Ovary (tissue), 10 donors: ENCODE measurements at places on chromosomes 13 and 19. TPM values are rescaled to one million over a fixed set of nuclear protein-coding genes. Genes with fewer than 3 reads are reported as not detected.
A peak's percentile ranks its signal among the peaks of the same experiment; 100 is the strongest.

ANGPTL8 gene
- not detected for total RNA-seq

WTIP gene
- total RNA-seq, result 19.5 TPM

DNA sequence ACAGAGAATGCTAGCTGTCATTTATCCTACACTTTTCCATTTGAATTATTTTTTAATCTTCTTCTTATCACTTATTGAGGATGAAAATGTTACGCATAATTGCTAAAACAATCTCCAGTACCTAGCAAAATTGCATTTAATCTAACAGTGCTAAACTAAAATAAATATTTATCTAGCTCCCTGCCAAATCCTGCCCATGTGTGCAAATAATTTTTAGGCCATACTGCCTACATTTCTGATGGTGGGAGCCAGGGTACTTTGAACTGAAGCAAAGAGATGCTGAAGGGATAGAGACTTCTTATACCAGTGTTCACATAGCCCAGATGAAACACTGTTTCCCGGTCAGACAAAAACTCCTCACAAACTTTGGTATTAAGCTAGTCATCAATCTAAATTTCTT, 1268.7 kb upstream of the PCDH20 start:
- no peaks in the 10 kb centered on the region for H3K27me3 ChIP-seq
- no peak for DNase-seq
- H3K4me3 ChIP-seq, result no peak overlapping the region
- no peaks in the 10 kb centered on the region for H3K36me3 ChIP-seq
- H3K27ac ChIP-seq, result no peak overlapping the region
- H3K4me1 ChIP-seq, result no peaks in the 10 kb centered on the region

C19orf85 gene
- total RNA-seq, result not detected

DNA sequence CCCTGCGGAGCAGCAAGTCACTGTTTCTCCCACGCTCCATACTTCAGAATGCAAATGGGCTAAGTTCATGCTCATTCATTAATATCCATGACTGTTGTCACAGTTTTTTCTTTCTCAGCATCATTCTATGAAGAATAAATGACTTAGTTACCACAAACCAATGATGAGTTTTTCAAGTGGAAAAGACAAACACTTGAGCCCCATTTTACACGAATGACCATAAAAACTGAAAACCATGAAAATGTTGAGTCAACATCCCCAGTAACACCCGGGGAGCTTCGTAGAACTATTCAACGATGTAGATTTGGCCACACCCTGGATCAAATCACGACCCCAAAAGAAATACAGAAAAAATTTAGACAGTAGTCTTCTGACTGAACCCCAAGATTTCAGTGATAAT, 99.8 kb upstream of the GJB6 start:
- no peak for DNase-seq
- no peaks in the 10 kb centered on the region for H3K36me3 ChIP-seq
- H3K27me3 ChIP-seq, result no peaks in the 10 kb centered on the region
- H3K27ac ChIP-seq, result no peak overlapping the region

HRC gene
- 2.2 TPM for total RNA-seq

APOC1 gene
- 104 TPM for total RNA-seq

DNA sequence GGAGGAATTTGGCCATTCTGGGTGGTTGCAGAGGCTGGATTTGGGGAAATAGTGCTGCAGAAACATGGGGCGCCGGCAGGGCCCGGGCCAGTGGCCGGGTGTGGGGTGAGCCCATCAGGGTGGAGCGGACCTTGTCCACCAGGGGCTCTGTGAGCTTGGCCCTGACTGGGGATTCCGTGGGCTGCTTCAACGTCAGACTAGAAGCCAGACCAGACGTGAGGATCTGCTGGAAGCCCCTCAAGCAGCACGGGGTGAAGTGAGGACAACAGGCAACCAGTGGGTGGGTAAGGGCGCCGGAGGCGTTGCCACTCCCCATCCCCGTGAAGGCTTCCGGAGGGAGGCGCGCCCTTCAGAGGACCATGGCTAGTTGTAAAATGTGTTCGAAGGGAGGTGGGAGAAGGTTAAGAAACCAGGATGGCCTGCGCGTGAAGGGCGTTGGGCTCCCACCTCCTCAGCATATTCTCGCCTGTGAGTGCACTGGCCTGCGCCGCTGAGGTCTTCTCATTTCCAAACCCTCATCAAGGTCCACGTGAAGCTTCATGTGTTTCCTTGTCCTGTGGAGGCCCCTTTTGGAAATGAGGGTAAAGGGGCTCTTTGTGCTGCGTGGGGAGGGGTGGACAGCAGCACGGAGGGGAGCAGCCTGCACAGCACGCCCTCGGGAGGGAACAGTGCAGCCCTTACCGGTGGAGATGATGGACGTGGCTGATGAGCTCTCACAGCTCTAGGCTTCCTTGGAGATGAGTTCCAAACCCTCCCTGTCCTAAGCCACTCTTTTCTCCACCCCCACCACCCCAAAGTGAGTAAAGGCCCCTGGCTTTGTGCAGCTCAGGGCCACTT, 8.3 kb downstream of the TEX29 start:
- no peak overlapping the region for H3K27ac ChIP-seq
- no peaks in the 10 kb centered on the region for H3K27me3 ChIP-seq
- no peak overlapping the region for H3K4me3 ChIP-seq
- no peak for DNase-seq

GRCh38 chr13:95250961-95251360, 50.3 kb downstream of the ABCC4 start:
- DNase-seq, result no peak
- no peak overlapping the region for H3K27ac ChIP-seq
- no peaks in the 10 kb centered on the region for H3K27me3 ChIP-seq

DNA sequence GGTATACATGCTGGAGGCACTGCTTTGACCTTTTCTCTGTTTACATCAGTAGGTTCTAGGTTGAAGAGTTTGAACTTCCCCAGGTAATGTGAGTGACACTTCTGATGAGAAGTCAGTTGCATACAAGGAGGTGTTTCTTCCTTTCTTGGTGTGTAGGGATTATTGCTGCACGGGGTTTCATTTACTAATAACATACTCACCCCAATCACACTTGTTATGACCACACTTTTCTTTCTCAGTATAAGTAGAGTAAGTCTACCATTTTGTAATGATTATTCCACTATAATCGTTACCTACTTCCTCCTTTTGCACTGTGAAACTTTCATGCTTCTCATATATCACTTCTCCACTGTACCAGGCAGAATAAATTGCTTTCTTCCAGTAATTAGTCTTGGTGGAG, 138.0 kb downstream of the TNFSF13B start:
- H3K36me3 ChIP-seq, result no peaks in the 10 kb centered on the region
- DNase-seq, result no peak
- H3K4me3 ChIP-seq, result no peak overlapping the region
- H3K4me1 ChIP-seq, result no peaks in the 10 kb centered on the region
- H3K27ac ChIP-seq, result no peak overlapping the region

HAUS5 gene
- total RNA-seq, result 20.8 TPM

GRCh38 chr19:40084948-40085347, 5.8 kb downstream of the ZNF780A start:
- H3K27ac ChIP-seq, result no peak overlapping the region
- no peak for DNase-seq
- H3K4me1 ChIP-seq, result peaks cover 4% of the 10 kb centered on the region
- no peaks in the 10 kb centered on the region for H3K27me3 ChIP-seq
- H3K4me3 ChIP-seq, result no peak overlapping the region

CYP2A7 gene
- total RNA-seq, result not detected

TDRD12 gene
- 3.0 TPM for total RNA-seq

KLK4 gene
- not detected for total RNA-seq

- no peak for DNase-seq
- no peak overlapping the region for H3K27ac ChIP-seq
- no peaks in the 10 kb centered on the region for H3K27me3 ChIP-seq
- peaks cover 2% of the 10 kb centered on the region for H3K4me1 ChIP-seq
- H3K36me3 ChIP-seq, result no peaks in the 10 kb centered on the region
Measured at GRCh38 chr13:113550453-113550852, 34.1 kb upstream of the TFDP1 start.

GRCh38 chr19:38095411-38096308, 128.4 kb downstream of the DPF1 start:
- peak; percentile 66 for DNase-seq
- no peaks in the 10 kb centered on the region for H3K4me1 ChIP-seq
- no peak overlapping the region for H3K27ac ChIP-seq
- H3K4me3 ChIP-seq, result no peak overlapping the region

- H3K4me1 ChIP-seq, result peaks cover 3% of the 10 kb centered on the region
- H3K27me3 ChIP-seq, result no peaks in the 10 kb centered on the region
- no peak overlapping the region for H3K4me3 ChIP-seq
- no peaks in the 10 kb centered on the region for H3K36me3 ChIP-seq
Measured at GRCh38 chr13:112068540-112069060, 1.7 kb downstream of the SOX1 start.

LILRA1 gene
- total RNA-seq, result 0.30 TPM

GRCh38 chr19:19524053-19524452, 4.7 kb upstream of the YJEFN3 start:
- no peak overlapping the region for H3K27ac ChIP-seq
- H3K36me3 ChIP-seq, result no peaks in the 10 kb centered on the region
- no peak for DNase-seq
- H3K4me1 ChIP-seq, result no peaks in the 10 kb centered on the region

GRCh38 chr19:44005973-44006372, 3.2 kb downstream of the ZNF230 start:
- no peak for DNase-seq
- H3K36me3 ChIP-seq, result peaks cover 3% of the 10 kb centered on the region
- H3K27ac ChIP-seq, result no peak overlapping the region
- no peak overlapping the region for H3K4me3 ChIP-seq
- peaks cover 8% of the 10 kb centered on the region for H3K4me1 ChIP-seq
- H3K27me3 ChIP-seq, result no peaks in the 10 kb centered on the region

IFI30 gene
- 15.0 TPM for total RNA-seq

IER2 gene
- total RNA-seq, result 55.3 TPM

DNA sequence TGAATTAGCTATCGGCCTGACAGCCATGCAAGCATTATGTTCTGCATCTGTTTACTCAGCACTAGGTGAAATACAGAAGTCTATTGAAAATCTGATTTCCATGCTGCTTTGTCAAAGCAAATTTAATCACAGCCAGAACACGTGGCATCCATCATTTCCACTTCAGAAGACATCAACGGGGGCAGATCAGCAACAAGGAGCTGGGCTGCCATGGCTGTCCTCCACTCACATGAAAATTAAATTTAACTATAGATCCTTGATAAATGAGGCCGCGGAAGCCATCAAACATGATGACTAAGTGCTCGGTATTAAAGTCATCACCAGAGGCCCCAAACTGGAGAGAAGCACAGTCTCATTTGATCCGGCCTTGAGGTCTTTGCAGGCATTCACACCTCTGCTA, 443.5 kb downstream of the HS6ST3 start:
- H3K4me3 ChIP-seq, result no peak overlapping the region
- H3K36me3 ChIP-seq, result no peaks in the 10 kb centered on the region
- no peak for DNase-seq
- no peaks in the 10 kb centered on the region for H3K27me3 ChIP-seq
- no peaks in the 10 kb centered on the region for H3K4me1 ChIP-seq

DNA sequence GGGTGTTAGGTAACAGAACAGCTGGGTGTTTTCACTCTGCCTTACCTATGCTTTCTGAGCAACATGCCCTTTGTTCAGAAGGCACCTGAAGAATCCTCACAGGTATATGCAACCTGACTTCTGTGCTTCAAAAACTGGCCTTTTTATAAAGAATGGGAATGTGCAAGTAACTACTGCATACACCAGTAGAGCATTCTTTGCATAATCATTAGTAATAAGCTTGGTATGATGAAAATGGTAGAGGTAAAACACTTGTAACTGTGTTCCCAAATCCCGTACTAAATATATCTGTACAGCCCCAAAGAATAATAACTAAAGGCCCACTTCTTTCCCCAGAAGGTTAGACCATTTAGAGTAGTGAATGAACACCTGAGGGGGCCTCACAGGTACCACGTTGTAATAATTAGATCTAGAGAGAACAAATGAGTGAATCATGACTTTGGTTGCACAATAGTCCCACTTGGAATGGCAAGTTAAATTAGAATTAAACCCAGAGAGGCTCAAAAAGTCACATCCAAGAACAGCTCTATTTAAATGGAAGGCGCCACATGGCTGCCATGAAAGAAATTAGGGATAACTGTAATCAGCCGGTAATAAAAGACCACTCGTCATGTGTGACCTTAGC, 413.9 kb downstream of the KLF12 start:
- no peaks in the 10 kb centered on the region for H3K4me1 ChIP-seq
- DNase-seq, result no peak
- no peaks in the 10 kb centered on the region for H3K36me3 ChIP-seq
- no peak overlapping the region for H3K27ac ChIP-seq

ZNF491 gene
- 4.0 TPM for total RNA-seq

- no peaks in the 10 kb centered on the region for H3K4me1 ChIP-seq
- H3K27ac ChIP-seq, result no peak overlapping the region
- H3K36me3 ChIP-seq, result no peaks in the 10 kb centered on the region
- no peak for DNase-seq
- H3K4me3 ChIP-seq, result no peak overlapping the region
Measured at GRCh38 chr13:73521290-73521624, 462.5 kb downstream of the KLF5 start.

EXOSC5 gene
- 25.0 TPM for total RNA-seq

GRCh38 chr19:58582985-58583384, 9.8 kb upstream of the MZF1 start:
- no peaks in the 10 kb centered on the region for H3K36me3 ChIP-seq
- H3K27me3 ChIP-seq, result no peaks in the 10 kb centered on the region
- no peak overlapping the region for H3K27ac ChIP-seq
- no peak for DNase-seq

- H3K4me3 ChIP-seq, result no peak overlapping the region
- no peaks in the 10 kb centered on the region for H3K36me3 ChIP-seq
- no peaks in the 10 kb centered on the region for H3K27me3 ChIP-seq
- DNase-seq, result no peak
- H3K27ac ChIP-seq, result no peak overlapping the region
- no peaks in the 10 kb centered on the region for H3K4me1 ChIP-seq
Measured at GRCh38 chr13:33426131-33426530, 140.6 kb upstream of the STARD13 start.

DNA sequence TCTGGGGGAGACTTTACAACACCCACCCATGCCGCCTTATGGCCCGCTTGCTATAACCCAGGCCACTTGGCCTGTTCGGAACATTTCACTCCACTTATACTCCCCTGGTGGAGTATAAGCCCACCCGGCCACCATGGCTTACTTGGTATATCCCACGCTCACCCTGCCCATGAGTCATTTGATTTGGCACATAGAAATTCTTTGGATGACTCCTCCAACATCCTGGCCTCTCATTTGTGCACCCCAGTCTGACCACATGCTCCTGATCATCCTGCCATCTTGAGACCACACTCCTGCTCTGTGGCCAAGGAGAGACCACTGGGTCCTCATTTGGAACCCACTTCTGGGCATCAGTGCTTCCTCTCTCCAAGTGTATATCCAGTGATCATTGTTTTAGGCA, 5.2 kb downstream of the SPACA6 start:
- H3K4me3 ChIP-seq, result no peak overlapping the region
- no peak for DNase-seq
- peaks cover 4% of the 10 kb centered on the region for H3K4me1 ChIP-seq
- H3K36me3 ChIP-seq, result no peaks in the 10 kb centered on the region
- no peaks in the 10 kb centered on the region for H3K27me3 ChIP-seq

- no peaks in the 10 kb centered on the region for H3K4me1 ChIP-seq
- no peak overlapping the region for H3K4me3 ChIP-seq
- H3K36me3 ChIP-seq, result no peaks in the 10 kb centered on the region
Measured at GRCh38 chr13:73879346-73880015, 254.7 kb downstream of the KLF12 start.

- H3K27me3 ChIP-seq, result no peaks in the 10 kb centered on the region
- H3K4me3 ChIP-seq, result no peak overlapping the region
- no peaks in the 10 kb centered on the region for H3K4me1 ChIP-seq
- no peak overlapping the region for H3K27ac ChIP-seq
- no peaks in the 10 kb centered on the region for H3K36me3 ChIP-seq
- no peak for DNase-seq
Measured at GRCh38 chr13:110107568-110108347, 199.2 kb downstream of the COL4A1 start.

GRCh38 chr19:32350471-32350865, 5.1 kb downstream of the ZNF507 start:
- no peaks in the 10 kb centered on the region for H3K27me3 ChIP-seq
- no peak for DNase-seq
- H3K4me3 ChIP-seq, result no peak overlapping the region
- no peaks in the 10 kb centered on the region for H3K36me3 ChIP-seq
- H3K4me1 ChIP-seq, result peaks cover 6% of the 10 kb centered on the region
